ENCODE measurements at places on chromosomes 4 and X.

DNA sequence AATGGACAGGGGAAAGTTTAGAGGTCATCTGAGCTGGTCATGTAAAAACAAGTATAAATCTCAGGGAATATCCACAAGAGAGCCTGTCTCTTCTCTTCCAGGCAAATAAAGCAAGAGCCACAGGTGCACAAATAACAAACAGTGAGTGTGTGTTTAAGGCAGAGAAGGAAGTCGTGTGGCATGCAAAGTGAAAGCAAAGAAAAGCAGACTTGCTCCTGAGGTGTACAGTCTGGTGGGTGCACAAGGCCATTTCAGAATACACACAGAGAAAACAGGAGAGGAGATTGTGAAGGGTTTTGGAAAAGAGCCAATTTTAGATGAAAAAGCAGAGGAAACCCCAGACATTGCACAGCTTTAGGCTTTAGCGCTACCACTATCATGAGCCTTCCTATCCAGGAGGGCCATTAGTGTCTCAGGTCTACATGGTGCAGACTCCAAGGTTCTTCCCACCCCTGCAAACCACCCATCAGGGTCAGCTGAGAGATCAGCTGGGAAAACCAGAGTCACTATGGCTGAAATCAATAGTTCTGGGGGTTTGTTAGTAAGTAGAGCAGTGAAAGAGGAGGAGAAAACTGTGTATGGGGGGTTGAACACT lies 355.8 kb downstream of the KLHL4 start:
- no peak for DNase-seq

DNA sequence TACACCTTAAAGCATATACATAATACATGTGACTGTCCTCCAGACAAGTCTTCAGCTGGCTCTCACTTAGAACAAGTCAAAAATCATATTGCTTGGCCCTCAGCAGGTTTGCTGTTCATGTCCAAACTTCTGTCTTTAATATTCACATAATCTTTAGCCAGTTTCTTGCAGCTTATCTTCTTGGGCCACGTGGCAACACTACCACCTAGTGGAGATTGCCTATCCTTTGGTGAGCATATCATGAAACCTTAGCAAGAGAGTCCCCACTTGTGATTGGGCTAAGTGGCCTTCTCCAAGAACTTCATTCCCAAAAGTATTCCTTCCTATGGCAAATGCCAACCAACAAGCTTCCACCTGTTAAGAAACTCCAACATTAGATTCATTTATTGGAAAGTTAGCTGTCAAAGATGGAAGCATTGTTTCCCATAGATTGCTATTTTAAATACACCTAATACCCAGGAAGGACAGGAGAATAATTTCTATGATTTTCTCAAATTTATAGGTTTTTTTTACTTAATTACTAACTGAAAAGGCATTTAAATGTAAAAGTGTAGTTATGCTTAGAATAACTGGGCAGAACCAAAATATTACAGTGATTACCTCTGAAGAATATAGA lies 231.9 kb upstream of the INTU start:
- no peak for DNase-seq

- DNase-seq: no peak
These were observed 38.3 kb downstream of the LHFPL1 start for GRCh38 chrX:112641449-112641848.

GRCh38 chrX:119497185-119497584 lies 28.9 kb downstream of the SLC25A5 start:
- no peak for DNase-seq

GRCh38 chr4:87306056-87306455 lies 16.6 kb downstream of the HSD17B13 start:
- DNase-seq: no peak

- no peak for DNase-seq
These were observed 9.6 kb downstream of the DCX start for GRCh38 chrX:111402344-111402743.

DNA sequence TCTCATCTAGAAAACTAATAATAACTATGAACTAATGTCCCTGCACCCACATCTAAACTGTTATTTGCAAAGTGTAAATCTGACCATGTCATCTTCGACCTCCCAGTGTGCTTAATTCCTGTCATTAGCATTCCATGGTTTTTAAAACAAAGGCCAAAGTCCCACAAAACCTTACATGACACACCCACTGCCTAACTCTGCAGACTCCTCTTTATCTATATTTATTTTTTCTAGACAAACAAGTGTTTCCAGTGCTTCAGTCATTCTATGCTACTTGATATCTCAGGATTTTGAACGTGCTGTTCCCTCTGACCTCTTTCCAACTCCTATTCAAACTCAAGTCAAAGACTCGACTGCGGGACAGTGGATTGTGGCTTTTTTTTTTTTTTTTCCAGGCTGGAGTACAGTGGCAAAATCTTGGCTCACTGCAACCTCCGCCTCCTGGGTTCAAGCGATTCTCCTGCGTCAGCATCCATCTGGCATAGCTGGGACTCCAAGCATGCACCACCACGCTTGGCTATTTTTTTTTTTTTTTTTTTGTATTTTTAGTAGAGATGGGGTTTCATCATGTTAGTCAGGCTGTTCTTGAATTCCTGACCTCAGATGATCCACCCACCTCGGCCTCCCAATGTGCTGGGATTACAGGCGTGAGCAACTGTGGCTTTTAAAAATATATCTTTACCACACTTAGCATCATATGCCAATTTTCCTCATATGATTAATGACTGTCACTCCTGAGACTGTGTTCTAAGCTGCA lies 1511.0 kb downstream of the ARAP2 start:
- DNase-seq: no peak

DNA sequence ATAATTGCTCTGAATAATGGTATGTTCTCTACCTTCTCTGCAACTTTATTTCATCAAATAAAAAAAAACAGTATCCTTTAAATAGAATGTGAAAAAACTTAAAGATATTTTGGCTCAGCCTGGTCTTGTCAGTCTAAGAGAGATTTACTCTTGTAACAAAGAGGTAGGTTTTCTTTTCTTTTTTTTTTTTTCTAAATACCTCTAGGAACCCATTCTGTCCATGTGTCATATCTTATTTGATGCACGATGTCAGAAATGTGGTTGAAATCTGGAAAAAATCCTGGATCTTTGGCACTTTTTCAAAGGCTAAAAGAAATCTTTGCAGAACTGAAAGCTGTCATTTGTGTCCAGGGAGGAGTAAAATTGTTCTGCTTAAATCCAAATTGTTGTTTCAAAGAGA lies 17.3 kb upstream of the FGF5 start:
- no peak for DNase-seq

DNA sequence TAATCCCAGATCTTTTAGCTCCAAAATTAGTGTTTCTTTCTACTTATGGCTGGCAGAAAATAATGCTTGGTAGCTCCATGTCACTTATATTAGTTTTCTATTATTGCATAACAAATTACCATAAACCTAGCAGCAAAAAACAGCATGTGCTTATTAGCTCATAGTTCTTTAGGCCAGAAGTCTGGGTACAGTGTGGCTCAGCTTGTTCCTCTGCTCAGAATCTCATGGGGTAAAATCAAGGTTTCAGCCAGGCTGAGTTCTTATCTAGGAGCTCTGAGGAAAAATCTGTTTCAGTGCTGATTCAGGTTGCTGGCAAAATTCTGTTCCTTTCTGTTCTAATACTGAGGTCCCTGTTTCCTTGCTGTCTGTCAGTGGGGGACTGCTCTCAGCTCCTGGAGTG lies 101.1 kb downstream of the CT47B1 start:
- no peak for DNase-seq

DNA sequence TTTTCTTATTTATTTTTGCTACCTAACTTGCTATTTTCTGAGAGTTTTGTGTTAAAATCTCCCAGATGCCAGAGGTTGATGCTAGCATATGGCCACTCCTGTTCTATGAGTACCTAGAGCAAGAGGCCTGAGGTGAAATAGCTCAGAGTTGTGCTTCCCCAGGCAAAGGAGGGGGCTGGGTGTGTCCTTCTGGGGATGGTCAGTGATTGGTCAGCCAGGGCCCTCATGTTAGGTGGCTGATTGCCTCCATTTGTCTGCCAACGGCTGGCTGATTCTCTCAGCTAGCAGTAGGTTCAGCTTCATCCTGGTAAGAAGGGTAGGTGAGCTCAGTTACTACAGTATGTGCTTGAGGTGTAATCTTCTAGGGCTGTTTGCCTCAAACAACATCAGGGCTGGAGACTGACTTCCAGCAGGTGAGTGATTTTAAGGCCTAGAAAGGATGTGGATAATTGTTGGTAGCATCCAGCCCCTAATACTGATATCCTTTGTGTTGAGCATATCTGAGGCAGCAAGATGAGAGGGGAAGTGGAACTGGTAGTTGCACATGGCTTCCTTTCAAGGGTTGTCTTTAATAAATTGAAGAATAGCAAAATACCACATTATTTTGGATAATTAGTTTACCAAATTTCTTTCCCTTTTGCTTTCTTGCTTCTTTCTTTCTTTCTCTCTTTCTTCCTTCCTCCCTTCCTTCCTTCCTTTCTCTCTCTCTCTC lies 62.5 kb upstream of the RHOH start:
- DNase-seq: no peak

DNA sequence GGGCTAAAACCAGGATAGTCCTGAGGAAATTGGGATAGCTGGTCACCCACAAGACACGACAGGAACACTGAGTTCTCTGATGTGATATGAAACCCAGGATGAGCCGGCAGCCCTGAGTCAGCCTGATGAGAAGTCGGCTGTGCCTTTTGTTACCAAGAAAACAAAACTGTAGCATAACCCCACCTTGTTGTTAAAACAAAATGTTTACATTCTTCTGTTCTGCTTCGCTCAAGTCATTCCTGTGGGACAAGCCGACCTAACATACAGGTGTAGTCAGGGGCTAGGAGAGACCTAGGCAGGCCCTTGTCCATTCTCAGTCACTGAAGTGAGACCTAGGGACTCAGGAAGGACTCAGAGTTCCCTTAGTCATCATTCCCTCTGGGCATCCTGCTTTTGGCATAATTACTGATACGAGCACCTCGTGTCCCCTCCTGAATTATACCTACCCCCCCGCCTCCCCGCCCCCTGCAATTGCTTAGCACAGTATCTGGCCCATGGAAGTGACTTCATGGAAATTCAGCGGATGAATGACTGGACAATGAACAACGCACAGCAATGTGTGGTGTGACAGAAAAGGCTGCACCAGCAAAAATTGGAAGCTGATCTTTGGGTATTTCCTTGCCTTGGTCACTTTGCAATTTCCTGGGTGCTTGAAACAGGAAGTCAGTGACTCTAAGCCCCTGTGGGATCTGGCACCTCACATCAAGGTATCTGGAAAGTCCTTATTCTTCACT lies 31.9 kb upstream of the TLR2 start:
- no peak for DNase-seq

DNA sequence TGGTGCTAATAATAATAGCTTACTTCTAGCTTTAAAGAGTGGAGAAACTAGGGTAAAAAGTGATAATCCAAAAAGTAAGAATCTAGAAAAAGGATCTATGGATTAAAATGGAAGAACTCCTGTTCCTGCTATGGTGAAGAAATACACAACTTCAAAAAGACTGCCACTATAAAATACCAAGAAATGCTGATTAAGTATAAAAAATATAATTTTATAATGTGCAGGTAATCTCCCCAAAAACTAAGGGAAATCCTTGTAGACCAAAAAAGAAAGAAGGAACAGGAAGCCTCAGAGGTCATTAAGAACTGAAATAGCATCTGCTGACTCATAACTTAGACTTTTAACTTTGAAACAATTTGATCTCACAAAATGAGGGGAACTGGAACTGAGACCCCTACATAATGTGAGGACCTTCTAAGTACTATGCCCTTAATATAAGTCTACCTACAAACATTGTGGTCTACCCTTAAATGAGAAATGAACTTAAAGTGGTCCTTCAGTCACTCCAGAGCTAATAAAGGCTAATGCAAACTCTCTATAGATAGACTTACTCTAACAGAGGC lies 50.6 kb upstream of the SRPX start:
- no peak for DNase-seq

DNA sequence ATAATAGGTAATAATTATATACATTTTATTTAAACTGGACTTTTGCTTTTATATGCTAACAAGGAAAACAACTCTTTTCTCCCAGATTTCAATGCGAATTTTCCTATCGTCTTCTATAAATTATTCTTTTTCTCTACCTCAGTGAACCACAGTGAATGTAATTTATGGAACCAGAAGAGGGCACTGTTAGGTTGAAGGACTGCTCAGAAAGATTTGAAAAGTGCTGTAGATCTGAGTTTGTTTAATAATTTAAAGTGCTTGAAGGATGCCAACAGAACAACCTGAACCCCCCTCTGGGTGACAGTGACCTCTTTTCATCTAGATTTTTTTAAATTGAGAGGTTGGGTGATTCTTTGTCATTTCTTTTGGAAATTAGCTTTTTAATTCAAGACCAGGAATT lies 54.9 kb downstream of the PHOX2B start:
- DNase-seq: no peak

DNA sequence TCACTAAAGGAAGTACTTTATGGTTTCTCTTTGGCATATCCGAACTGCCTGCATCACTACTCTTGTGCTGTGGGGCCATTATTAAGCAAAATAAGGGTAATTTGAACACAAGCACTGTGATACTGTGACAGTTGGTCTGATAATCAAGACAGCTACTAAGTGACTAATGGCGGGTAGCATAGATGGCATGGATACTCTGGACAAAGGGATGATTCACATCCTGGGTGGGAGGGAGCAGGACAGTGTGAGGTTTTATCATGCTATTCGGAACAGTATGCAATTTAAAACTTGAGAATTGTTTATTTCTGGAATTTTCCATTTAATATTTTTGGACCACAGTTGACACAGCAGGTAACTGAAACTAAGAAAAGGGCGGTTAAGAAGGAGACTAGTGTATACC lies 52.6 kb upstream of the CITED1 start:
- DNase-seq: no peak

DNA sequence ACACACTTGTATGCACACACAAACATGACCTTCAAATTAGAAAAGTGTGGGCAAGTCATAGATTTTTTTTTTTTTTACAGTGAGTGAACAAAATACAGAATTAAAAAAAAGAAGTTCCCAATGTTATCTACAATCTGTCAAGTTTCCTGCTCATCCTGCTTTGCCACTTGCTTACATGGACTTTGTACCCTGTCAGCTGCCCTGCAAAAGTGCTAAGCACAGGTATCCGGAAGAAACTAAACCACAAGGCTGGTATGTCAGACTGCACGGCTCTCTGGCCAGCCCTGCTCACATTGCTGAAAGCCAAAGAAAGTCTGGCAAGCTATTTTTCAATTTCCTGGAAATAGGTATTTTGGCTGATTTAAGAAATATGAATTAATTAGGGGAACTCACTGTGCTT lies 38.9 kb upstream of the BCLAF3 start:
- no peak for DNase-seq

DNA sequence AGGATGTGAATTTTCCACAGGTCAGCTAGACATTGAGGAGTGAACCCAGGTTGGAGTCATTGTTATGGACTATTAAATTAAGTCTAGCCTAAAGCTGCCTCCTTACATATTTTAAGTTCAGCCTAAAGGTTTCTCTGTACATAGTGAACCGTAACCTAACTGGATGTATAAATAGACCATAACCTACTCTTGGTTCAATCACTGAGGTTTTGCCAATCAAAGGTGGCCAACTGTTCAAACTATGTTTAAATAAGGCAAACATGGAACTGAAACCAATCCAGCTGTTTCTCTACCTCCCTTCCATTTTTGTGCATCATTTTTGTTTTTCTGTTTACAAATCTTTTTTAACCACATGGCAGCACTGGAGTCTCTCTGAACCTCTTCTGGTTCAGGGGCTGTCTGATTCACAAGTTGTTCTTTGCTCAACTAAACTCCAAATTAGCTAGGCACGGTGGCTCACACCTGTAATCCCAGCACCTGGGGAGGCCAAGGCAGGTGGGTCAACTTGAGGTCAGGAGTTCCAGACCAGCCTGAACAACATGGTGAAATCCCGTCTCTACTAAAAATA lies 43.9 kb upstream of the SFRP2 start:
- no peak for DNase-seq
